Stimulated activated CD4-positive, alpha-beta T cell treated with anti-CD3 and anti-CD28 coated beads, Interleukin-2, amount 100 ng/mL, for 48 hours (primary cell): ENCODE measurements at places on chromosomes 1 and 21.

DNA sequence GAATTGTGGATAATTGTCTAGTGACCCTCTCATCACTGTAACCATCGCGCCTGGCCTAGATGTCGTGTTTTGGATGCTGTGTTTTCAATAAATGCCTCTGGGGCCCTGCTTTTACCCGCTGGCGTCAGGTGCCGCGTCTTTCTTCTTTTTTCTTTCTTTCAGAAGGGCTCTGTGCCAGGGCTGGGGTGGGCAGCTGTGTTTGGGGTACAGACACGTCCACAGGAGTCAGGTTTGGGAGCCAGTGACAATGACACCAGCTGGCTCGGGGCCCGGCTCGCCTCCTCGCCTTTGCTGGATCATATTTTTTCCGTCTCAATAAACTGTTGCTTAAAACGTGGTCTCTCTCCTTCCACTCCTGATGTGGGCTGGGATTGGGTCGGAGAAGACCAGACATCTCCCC lies 16.1 kb downstream of the TMEM201 start:
- no peak for DNase-seq

GRCh38 chr1:91889717-91890459 lies 3.9 kb upstream of the TGFBR3 start:
- no peak for DNase-seq

DNA sequence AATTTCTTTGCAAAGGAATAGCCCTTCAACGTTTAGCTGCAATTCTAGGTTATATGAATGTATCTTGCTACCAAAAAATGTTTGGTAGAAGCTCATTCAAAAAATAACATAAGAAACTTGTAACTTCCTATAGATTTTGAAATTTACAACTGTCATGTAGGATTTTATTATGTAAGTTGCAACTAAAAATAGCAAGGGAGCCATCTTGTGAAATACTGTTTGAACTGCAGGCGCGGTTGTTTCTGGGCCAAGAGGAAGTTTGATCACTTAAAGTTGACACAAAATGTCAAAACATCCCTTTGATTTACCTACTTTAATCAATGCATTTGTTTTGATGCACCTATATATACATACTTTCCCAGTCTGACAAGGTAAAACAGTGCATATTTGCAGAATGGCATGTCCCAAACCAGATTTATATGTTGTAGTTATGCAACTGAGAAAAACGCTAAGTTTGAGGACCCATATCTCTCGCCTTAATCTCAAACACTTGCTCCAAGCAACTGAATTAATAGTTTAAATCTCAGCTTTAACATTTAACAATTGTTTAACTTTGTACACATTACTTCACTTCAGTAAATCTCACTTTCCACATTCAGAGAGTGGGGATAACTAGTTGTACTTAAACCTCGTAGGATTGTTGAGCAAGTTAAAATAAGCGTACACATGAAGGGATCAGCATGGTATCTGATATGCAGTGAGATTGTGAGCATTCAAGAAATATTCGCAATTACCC lies 63.9 kb downstream of the KCNK2 start:
- DNase-seq = no peak

DNA sequence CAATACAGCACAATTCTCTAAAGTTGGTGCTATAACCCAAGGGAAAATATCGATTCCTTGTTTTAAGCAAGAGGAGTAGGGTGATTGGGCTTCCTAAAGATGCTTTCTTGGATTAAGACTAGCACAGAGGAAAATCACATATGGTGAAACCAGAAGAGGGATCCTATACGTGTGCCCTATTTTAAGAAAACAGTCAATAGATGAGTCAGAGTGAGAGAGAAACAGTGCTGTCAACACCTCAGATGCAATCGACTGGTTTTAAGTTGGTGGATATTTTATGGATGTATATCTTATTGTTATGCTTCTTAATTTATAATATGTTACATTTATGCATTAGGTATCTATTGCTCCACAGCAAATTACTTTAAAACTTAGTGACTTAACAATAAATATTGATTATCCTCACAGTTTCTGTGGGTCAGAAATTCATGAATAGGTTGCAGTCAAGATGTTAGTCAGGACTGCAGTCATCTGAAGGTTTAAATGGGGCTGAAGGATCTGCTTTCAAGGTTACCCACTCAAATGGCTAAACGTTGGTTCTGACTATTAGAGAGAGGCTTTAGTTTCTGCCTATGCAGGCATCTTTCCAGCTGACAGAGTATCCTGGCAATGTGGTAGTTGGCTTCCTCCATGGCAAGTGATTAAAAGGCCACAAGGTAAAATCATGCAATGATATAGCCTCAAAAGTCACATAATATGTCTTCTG lies 61.6 kb upstream of the DEPDC1 start:
- DNase-seq = no peak

- DNase-seq = no peak
Measured at GRCh38 chr1:233364695-233365539, 37.4 kb downstream of the MAP3K21 start.

DNA sequence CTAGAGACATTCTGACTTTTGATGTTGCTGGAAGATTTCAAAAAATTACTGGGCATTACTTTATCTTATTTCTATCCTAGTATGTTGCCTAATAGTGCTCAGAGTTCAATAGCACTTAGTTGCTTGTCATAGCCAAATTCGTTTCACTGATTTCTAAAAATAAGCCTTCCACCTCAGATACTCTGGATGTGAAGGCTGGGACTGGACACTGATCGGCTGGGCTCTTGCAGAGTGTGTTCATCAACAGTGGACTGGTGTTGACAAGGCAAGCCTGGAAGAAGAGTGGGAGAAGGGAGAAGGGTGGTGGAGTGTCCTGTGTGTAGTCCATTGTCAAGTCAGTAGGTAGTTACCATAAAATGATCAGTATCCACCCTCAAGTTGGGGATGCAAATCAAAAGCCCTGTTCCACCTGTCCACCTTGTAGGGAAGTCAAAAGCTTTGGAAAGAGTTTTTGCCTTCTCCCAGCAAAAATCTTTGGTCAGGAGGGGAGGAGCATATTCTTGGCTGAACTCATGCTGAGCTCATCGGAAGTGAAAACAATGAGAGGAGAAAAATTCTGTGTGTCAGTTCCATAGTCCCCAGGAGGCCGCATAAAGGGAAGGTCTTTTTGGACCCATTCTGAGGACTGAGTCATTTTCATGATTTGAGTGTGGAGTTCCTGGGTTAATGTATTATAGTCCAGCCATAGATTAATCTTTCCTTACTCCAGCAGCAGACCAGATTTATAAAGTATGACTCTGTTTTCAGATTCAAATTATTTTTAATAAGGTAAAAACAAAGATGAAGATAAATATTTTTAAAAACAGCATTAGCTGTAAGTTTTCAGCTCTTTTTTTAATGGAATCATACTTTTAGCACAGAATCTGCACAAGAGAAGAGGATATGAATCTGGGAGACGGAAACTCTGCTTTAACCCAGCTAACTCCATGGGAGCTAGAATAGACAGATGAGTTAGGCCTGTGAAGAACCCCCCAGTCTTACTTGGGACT lies 99.5 kb upstream of the BMP8A start:
- DNase-seq = no peak

GRCh38 chr1:210499956-210500355 lies 171.3 kb downstream of the HHAT start:
- DNase-seq = no peak

- DNase-seq = no peak
Measured at GRCh38 chr1:220979371-220979770, 100.1 kb downstream of the HLX start.

GRCh38 chr1:66270119-66270812 lies 263.7 kb upstream of the SGIP1 start:
- DNase-seq = no peak

- DNase-seq = no peak
Measured at GRCh38 chr21:24832961-24833360, 774.3 kb downstream of the MRPL39 start.

- DNase-seq = no peak
Measured at GRCh38 chr1:1399872-1400575, 889 bp upstream of the CCNL2 start.

DNA sequence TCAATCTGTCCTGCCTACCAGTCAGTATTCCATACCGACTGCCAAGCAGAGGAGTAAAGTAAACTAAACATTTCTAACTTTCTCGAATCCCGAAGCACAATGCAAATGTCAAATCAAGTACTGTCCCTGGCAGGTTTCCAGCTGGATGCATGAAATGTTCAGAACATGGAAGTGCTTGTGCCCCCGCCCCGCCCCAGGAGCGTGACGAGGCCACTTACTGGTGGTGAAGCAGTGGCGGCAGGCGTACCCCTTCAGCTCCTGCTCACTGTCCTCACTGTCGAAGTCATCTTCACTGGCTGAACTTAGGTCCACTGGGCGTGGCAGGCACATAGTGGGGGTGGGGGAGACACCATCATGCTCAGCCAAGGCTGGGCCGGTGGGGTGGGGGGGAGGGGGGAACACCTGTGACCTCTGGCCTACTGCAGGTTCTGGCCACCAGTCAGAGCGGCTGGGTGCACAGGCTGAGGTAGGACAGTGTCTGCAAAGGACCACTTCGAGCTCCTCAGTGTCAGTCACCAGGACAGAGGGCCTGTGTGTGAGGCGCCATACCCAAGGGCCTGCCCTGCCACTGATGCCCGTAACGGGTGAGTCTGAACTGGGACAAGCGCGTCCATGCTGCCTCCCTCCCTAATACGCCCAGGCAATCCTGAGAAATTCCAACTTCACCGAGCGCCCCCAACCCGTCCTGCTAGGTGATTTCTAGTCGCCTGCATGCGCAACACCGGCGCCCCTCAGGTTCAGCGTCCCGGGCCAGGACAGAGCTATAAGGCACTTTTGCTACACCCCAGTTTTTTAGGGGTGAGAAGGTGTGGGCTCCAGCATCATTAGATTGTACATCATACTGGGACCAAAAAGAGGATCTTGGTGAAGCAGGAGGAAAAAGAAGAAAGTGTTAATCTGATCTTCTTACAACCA lies 46.9 kb downstream of the SLC45A1 start:
- DNase-seq = no peak

GRCh38 chr1:15429701-15430149 lies 8.5 kb upstream of the CTRC start:
- DNase-seq = no peak

GRCh38 chr1:225691377-225691776 lies 38.5 kb upstream of the ENAH start:
- DNase-seq = no peak

DNA sequence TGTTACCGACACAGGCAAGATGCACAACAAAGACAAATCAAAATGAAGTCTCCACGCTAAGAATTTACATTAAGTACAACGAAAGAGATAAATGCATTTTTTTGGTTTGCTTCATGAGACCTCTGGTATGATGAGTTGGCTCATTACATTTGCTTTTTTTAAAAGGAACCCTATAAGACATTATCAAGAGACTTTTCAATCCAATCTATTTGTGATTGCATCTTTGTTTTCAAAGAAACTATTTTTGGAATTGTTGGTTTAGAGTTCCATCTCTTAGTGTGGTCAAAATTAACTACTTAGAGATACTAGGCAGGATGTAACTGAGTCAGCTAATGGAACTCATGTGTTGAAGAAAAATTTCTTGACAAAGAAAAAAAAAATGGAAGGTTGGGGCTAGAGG lies 200.1 kb downstream of the ZC3H11B start:
- DNase-seq = no peak

GRCh38 chr1:47514229-47514628 lies 76.4 kb downstream of the FOXD2 start:
- DNase-seq = no peak

DNA sequence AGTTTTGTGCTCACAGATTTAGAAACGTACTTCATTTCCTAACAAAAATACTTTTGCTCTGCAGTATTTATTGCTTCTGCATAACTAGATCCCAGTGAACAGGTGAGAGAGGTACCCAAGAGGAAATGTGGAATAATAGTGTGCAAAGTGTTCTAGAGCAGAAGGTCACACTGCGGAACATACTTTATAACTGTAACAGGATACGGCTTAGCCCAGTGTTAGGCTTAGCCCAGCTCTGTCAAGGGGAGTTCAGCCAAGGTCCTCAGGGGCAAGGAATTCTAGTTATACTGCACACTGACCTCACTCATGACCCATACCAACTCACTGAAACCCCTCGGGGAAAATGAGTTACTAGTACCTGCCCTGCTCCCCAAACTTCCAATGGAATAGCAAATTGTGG lies 55.3 kb downstream of the PTPN14 start:
- no peak for DNase-seq

- no peak for DNase-seq
Measured at GRCh38 chr1:248862695-248862997, 3.8 kb upstream of the ZNF692 start.

GRCh38 chr1:114345930-114346479 lies 165.0 kb downstream of the TRIM33 start:
- no peak for DNase-seq

DNA sequence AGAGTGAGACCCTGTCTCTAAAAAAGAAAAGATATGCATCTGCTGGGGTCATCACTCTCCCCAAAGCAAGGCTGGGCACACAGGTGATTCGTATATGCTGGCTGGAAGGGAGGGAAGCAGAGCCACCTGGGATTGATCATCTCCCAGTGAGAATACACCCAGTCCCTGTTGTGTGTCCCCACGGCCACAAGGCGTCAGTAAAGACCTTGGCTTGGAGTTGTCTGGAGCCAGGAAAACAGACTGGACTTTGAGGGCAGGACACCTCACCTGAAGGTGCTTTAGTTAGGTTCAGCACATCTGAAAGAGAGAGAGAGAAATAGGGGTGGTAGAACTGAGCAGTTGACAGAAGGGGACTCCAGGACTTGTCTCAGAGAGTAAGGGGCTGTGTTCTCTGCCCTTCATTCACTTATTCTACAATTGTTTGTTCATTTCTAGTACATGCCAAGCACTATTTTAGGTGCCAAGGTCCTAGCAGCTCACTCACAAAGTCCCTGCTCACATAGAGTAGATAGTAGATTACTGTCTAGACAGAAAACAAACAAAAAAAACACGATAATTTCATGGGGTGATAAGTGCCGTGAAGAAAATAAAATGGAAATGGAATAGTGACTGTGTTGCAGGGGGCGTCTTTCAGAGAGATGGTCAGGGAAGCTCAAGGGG lies 13.5 kb downstream of the CITED4 start:
- no peak for DNase-seq

GRCh38 chr21:17903029-17903806 lies 84.1 kb upstream of the C21orf91 start:
- DNase-seq = no peak

GRCh38 chr1:32939655-32940371 lies 24.8 kb downstream of the RNF19B start:
- DNase-seq = no peak

GRCh38 chr1:15525050-15526020 lies 1.3 kb upstream of the DNAJC16 start:
- peak; percentile 6 for DNase-seq

DNA sequence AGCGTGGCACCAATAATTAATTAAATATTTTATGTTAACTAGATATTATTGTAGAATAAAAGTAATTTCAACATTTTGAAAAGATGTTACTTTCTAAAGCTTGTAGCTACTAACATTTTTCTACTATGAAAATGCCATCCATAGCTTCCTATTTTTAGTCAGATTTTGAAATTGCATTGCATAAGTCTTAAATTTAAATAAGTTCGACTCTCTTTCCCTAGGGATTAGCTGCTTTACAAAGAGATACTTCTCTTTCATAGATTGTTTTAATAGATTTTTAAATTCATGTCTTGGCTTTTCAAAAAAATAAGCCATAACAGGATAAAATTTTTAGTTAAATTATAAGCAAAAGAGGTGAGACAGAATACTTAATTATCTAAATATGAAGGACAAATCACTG lies 1279.6 kb downstream of the KCNT2 start:
- no peak for DNase-seq

- no peak for DNase-seq
Measured at GRCh38 chr1:219805191-219805590, 123.2 kb downstream of the SLC30A10 start.
